Adrenal gland (tissue), 19 donors: ENCODE measurements at places on chromosomes 11 and 22. TPM values are rescaled to one million over a fixed set of nuclear protein-coding genes. Genes with fewer than 3 reads are reported as not detected.

- H3K4me3 ChIP-seq = no peak overlapping the region
- H3K4me1 ChIP-seq = no peaks in the 10 kb centered on the region
- DNase-seq = no peak
- H3K27ac ChIP-seq = no peak overlapping the region
These were observed 41.0 kb downstream of the PAMR1 start for GRCh38 chr11:35484435-35484834.

- no peak for DNase-seq
- H3K27ac ChIP-seq = no peak overlapping the region
- no peaks in the 10 kb centered on the region for H3K4me1 ChIP-seq
- no peak overlapping the region for H3K4me3 ChIP-seq
- H3K36me3 ChIP-seq = no peaks in the 10 kb centered on the region
- peaks cover 8% of the 10 kb centered on the region for H3K27me3 ChIP-seq
These were observed 7.5 kb upstream of the OR8G1 start for GRCh38 chr11:124233376-124233775.

DNA sequence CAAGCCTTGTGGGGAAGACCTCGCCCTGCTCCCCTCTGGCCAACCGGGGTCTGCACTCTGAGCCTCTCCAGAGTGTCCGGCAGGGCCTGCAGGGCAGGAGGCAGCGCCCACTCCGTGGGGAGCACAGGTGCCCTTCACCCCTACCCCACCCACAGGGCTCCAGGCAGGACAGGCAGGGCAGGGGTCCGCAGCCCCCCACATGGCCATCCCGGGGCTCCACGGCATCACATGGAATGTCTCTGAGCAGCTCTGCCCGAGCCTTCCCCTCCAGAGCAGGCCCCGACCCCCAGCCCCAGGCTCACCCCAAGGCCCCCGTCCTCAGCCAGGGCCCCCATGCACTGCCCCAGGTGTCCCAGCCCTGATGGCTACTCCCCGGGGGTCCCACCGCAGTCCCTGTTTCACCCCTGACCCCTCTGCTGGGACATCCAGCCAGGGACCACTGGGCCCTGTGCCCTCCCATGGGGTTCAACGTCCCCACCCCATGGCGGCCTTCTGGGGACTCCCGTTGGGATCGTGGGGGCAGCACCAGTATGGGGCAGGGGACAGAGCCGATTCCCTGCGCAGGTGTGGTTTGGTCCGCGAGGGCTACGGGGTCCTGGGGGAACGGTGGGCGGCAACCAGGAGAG is 77.7 kb downstream of the BRD1 start:
- H3K4me3 ChIP-seq = no peak overlapping the region
- no peak for DNase-seq
- H3K27me3 ChIP-seq = no peaks in the 10 kb centered on the region
- no peaks in the 10 kb centered on the region for H3K4me1 ChIP-seq

GRCh38 chr11:15947681-15948648 is 408.4 kb downstream of the SOX6 start:
- H3K4me1 ChIP-seq = no peaks in the 10 kb centered on the region
- H3K36me3 ChIP-seq = no peaks in the 10 kb centered on the region
- no peak overlapping the region for H3K4me3 ChIP-seq
- DNase-seq = no peak
- H3K27ac ChIP-seq = no peak overlapping the region

DNA sequence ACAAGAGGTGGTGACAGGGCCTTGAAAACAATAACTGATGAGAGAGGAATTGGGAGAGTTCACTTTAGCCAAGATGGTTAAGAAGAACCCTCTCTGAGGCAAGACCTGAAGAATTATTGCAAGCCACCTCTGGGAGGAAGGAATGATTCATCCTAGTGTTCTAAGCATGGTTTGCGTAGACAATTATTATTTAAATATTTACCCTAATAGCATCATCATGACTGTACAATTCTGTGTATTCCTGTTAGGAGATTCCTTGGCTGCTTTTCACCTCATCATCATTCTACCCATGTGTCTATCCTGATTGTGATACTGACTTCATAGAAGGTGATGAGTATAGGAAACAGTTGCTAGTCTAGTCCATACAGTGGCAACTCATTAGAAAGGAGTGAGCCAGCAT is 264.4 kb downstream of the DDX10 start:
- no peak overlapping the region for H3K4me3 ChIP-seq
- no peak overlapping the region for H3K27ac ChIP-seq
- no peak for DNase-seq
- no peaks in the 10 kb centered on the region for H3K27me3 ChIP-seq
- H3K36me3 ChIP-seq = no peaks in the 10 kb centered on the region

NXPE4 gene
- not detected for total RNA-seq

- H3K27ac ChIP-seq = no peak overlapping the region
- H3K27me3 ChIP-seq = no peaks in the 10 kb centered on the region
- H3K4me1 ChIP-seq = peaks cover 10% of the 10 kb centered on the region
- H3K4me3 ChIP-seq = no peak overlapping the region
- DNase-seq = no peak
These were observed 8.5 kb downstream of the SERHL2 start for GRCh38 chr22:42562279-42562678.

ABCC8 gene
- total RNA-seq = 12.8 TPM

GRCh38 chr11:75481223-75481921 is 44.4 kb downstream of the GDPD5 start:
- H3K4me3 ChIP-seq = no peak overlapping the region
- no peaks in the 10 kb centered on the region for H3K36me3 ChIP-seq

SRRD gene
- 23.8 TPM for total RNA-seq

SCGB2A2 gene
- not detected for total RNA-seq

FSHB gene
- total RNA-seq = not detected
